ENCODE measurements at places on chromosomes 2 and 18.

DNA sequence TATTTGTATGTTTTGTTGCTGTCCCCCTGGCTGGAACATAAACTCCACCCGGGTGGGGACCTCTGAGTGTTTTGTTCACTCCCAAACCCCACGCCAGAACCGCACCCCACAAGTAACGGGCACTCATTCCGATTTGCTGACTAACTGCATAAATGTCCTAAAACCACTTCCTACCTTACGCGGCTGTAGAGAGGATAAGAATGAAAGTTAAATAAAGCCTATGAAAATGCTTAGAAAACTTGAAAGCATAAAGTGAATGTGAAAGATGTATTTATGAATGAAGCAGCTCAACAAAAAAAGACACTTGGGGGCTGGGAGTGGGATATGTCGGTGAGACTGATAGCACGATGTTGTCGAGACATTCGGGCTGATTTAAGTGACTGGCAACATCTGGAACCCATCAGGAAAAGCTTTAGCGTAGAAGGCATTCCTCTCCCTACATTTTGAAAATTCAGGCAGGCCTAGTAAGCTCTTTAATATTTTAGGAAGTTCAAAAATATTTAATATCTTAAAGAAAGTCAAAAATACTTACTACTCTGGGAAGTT is 206.7 kb downstream of the SH3RF3 start:
- no peak for DNase-seq

GRCh38 chr18:37403100-37403781 is 162.4 kb downstream of the CELF4 start:
- no peak for DNase-seq

DNA sequence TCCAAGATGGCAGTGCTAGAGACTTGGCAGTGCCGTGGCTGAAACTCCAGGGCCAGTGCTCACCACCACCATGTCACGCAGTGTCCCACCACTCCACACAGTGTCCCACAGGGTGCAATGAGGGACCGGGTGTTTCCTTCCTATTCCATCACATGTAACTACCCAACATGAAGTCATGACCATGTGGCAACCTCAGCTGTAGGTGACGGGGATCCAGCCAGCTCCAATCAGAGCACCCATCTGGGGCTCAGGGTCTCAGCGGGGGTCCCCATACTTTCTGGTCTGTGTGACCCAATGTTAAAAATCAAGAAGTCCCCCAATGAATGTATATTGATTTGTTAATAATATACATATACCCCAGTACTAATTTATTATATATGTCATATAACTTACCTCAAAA is 52.1 kb downstream of the PTGR3 start:
- no peak for DNase-seq

GRCh38 chr18:57077005-57077765 is 69.7 kb upstream of the BOD1L2 start:
- no peak for DNase-seq

DNA sequence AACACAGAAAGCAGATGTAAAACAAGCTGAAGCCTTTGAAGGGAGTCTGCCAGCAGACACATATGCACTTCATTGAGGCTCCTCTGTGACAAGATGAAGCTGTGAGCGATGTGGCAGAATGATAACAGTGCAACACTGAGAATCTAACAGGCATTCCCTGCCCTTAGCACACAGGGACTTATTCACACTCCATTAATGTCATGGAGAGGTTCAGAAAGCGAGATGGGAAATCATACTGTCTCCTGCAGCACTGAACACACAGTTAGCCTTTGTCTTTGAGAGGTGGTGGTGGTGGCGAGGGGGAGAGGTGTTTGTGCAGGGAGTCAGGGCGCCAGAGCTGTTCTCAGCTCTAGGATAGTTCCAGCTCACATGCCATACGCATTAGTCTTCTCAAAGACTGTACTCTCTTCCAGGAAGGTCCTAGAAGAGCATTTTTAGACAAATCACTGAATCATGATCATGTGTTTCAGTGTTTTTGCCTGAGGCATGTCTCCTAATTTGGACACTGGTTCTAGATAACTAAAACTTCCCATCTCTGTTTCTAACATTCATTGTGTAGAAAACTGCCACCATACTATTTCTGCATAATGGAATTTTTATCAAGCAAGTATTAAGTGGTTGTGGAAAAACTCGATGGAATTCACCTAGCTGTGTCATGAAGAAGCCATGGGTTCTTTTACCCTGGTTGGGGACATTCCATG is 93.5 kb upstream of the ITGB6 start:
- DNase-seq, result no peak

DNA sequence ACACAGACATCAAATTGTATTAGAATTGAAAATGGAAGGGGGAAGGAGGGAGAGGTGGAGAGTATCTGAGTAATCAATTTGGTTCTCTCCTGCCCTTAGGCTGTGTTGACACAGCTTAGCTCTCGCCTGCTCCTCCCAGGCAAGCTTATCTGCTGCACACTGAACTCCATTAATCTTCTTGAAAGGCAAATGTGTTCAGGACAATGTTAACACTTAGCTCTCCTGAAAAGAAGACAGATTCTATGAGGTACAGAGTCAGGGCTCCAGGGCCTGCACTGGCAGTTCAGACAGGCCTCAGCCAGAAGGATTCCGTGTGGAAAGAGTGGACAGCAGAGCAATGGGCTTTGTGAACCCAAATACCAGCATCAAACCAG is 430.0 kb upstream of the TNP1 start:
- no peak for DNase-seq

DNA sequence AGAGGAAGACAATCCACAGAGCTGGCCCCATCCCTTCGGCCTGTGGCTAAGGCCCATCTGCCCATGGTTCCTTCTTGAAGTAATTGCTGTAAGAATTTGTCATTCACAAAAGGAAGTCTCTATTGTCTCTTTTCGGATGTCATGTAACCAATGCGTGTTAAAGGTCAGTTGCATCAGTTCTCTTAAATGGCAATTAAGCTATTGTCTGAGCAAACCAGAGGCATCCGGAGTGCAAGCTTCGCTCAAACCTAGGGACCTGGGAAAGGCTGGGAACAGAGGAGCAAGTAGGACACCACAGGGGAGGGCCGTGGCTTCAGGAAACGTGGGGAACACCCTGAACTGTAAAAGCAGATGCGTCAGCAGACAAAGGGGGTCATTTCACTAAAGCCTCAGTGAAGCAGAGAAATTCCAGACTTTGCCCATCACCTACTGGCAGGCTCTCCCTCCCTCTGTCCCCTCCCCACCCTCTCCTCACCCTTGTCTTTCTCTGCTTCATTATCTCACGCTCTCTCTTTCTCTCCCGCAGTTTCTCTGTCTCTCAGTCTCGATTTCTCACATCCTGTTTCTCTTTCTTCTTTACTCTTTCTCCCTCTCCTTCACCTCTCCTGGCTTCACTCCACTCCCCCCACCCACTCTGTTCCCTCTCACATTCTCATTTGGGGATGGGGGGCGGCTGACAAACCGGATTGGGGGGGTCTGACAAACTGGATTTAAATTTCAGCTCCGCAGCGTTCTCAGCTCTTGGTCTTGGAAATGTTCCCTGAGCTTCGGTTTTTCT is 204.6 kb upstream of the TNP1 start:
- DNase-seq, result peak; percentile 25

DNA sequence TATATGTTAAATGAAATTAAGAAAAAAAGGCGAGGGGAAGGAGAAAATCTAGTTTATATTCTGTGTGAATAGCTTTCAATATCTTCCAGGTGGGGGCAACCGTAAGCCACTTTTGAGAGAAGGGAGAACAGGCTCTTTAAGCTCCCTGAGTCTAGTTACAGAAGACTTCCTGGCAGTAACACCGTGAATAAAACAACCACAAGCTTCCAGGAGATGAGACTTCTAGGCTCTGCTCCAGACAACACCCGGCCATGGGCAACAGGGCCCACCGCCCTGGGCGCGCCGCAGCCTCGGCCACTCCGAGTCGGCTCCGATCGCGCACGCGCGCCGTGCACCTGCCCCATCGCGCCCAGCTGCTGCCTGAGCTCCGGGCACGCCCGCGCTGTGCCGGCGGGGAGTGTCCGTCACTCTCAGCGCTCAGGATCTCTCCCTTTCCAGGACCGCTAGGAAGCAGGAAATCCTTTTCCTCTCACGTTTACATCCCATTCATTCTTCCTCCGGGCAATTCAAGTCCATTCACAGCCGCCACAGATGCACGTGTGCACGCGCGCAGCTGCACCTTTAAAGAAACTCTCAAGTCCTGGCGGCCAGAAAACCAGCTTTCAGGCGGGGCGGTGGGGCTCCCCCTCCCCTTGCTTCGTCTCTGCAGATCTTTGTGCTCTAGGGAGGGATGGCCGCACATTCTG is 19.4 kb upstream of the PAX3 start:
- peak; percentile 77 for DNase-seq

GRCh38 chr2:107028661-107029060 is 142.7 kb upstream of the ST6GAL2 start:
- no peak for DNase-seq

- DNase-seq, result no peak
Observed at GRCh38 chr2:240236217-240237111, 96.0 kb upstream of the OTOS start.

GRCh38 chr2:143732076-143732475 is 602.9 kb downstream of the ARHGAP15 start:
- DNase-seq, result no peak

- DNase-seq, result peak; percentile 24
Observed at GRCh38 chr2:37566517-37566981, 104.9 kb downstream of the CDC42EP3 start.

GRCh38 chr2:23925702-23926289 is 1.1 kb downstream of the ATAD2B start:
- peak; percentile 86 for DNase-seq

- DNase-seq, result peak; percentile 3
Observed at GRCh38 chr18:54440292-54440691, 82.6 kb downstream of the C18orf54 start.

DNA sequence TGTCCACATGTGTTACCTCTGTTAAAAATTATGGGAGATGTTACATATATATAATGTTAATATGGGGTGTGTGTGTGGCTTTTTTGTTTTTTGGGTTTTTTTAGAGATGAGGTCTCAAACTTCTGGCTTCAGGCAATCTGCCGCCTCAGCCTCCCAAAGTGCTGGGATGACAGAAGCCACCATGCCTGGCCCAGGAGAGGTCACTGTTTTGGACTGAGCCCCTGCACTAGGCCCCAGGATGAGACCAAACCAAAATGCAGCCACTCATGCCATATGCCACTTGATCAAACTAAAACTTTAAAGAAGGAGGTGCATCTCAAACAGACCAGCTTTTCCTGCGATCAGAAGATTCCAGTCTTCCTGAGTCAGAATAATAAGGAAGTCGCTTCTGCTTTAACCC is 2.5 kb downstream of the ADI1 start:
- DNase-seq, result no peak

GRCh38 chr18:61847164-61847791 is 45.5 kb downstream of the RNF152 start:
- no peak for DNase-seq
